ENCODE measurements at places on chromosomes 7 and 10. TPM values are rescaled to one million over a fixed set of nuclear protein-coding genes. Genes with fewer than 3 reads are reported as not detected.

The TRIM74 gene
- not detected for total RNA-seq

The PTF1A gene
- total RNA-seq: not detected

The ELMO1 gene
- total RNA-seq: 401 TPM

The VSIR gene
- total RNA-seq: 27.2 TPM

The PROSER2 gene
- total RNA-seq: 11.5 TPM

The GPNMB gene
- total RNA-seq: 63.8 TPM

The CYP2C19 gene
- total RNA-seq: not detected

The CLCN1 gene
- not detected for total RNA-seq

The ZCWPW1 gene
- 7.1 TPM for total RNA-seq

The PON1 gene
- not detected for total RNA-seq

The FXYD4 gene
- not detected for total RNA-seq

The GLI3 gene
- 10.1 TPM for total RNA-seq

The DHX32 gene
- 33.3 TPM for total RNA-seq

The TSPAN33 gene
- total RNA-seq: 20.4 TPM

The PCLO gene
- total RNA-seq: 28.3 TPM

The ZC3HAV1L gene
- total RNA-seq: 31.7 TPM

The SAMD9 gene
- 4.4 TPM for total RNA-seq

- H3K4me1 ChIP-seq: no peaks in the 10 kb centered on the region
- DNase-seq: no peak
- H3K27me3 ChIP-seq: no peaks in the 10 kb centered on the region
- no peaks in the 10 kb centered on the region for H3K36me3 ChIP-seq
Observed at GRCh38 chr7:77441046-77441445, 24.9 kb upstream of the GSAP start.

DNA sequence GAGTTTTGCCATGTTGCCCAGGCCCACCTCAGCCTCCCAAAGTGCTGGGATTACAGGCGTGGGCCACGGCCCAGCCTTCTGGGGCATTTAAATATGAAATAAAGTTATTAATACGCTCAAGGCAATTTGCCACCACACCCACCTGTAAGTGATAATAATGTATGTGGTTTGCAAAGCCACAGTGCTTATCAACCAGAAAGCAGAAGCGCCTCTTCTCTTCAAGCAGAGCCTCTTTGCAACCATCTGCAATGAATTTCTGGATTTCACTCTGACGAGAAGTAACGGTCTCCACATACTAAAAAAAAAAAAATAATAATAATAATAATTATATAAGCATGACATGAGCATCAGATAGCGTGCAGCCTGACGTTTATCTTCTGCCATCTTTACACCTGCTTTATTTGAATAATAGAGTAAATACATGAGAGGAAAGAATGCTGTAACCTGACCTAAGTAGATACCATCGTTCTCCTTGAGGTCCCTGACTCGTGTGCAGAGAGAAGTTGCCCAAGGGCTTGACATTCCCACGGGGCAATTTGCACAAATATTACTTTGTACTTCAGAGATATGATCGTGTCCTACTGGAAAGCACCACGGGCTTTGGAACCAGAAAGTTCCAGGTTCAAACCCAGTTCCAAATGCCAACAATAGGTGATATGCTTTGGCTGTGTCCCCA, 34.0 kb downstream of the BRI3 start:
- no peak for DNase-seq
- no peaks in the 10 kb centered on the region for H3K36me3 ChIP-seq
- H3K27ac ChIP-seq: no peak overlapping the region
- H3K4me3 ChIP-seq: no peak overlapping the region
- H3K27me3 ChIP-seq: no peaks in the 10 kb centered on the region
- no peaks in the 10 kb centered on the region for H3K4me1 ChIP-seq

GRCh38 chr10:107686095-107686494, 521.6 kb upstream of the SORCS1 start:
- no peak overlapping the region for H3K27ac ChIP-seq
- H3K4me3 ChIP-seq: no peak overlapping the region
- no peak for DNase-seq

DNA sequence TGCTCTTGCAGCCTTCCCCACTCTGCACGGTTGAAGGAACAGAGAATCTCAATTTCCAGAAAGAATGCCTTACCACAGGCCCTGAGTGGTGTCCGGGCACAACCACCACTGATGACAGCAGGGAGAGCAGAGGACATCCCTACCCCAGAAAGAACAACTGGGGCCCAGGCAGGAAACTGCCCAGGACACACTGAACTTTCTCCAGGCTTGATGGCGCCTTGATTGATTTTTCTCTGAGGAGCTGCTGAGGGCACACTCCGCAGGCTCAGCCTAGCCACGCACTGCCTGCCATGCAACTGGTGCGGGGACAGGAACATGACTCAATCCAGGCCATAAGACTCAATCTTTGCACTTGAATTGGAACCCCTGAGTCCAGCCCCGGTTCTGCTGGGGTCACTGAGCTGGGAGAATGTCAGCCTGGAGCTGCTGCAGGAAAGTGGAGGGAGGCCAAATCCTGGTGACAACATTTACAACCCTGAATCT, 5.9 kb downstream of the AKR1B1 start:
- H3K27me3 ChIP-seq: no peaks in the 10 kb centered on the region
- no peak overlapping the region for H3K4me3 ChIP-seq
- peak overlapping the region; percentile 8 for H3K27ac ChIP-seq
- peaks cover 22% of the 10 kb centered on the region for H3K36me3 ChIP-seq
- H3K4me1 ChIP-seq: no peaks in the 10 kb centered on the region
- peak; percentile 74 for DNase-seq

DNA sequence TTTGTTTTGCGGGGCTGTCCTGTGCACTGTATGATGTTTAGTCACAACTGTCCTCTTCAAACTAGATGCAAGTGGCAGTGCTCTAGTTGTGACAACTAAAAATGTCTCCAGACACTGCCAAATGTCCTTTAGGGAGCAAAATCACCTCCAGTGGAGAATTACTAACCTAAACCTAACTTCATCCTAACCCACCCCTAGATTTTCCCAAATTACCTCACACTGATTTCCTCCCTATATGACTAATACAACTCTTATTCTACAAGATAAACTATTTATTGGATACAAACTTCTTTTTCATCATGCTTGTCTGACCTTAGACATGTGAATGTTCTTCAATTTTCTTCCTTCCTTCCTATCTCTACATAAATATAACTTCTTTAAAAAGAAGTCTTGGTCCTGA, 26.4 kb downstream of the PNPLA8 start:
- no peaks in the 10 kb centered on the region for H3K27me3 ChIP-seq
- no peaks in the 10 kb centered on the region for H3K4me1 ChIP-seq
- no peak for DNase-seq
- H3K4me3 ChIP-seq: no peak overlapping the region
- no peak overlapping the region for H3K27ac ChIP-seq

- peak overlapping the region; percentile 83 for H3K27ac ChIP-seq
- H3K27me3 ChIP-seq: no peaks in the 10 kb centered on the region
- DNase-seq: peak; percentile 72
- H3K36me3 ChIP-seq: no peaks in the 10 kb centered on the region
Observed at GRCh38 chr7:75925717-75926435, 10.9 kb downstream of the POR start.

DNA sequence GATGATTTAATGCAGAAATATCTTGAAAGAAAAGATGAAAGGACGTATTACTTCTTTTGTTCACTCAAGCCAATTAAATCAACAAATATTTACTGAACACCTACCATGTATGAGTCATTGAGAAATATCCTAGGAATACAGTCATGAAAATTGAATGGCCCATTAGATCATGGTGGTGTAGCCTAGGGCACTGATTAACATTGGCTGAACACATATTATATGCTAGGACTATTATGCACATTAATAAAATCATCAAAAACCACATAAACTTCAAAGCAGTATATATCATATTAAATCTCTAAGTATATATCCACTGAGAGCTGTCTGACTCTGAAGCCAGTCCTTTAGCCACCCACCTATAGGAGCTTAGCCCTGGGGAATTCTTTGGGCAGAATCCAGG, 41.8 kb downstream of the FAM204A start:
- DNase-seq: no peak
- no peak overlapping the region for H3K27ac ChIP-seq
- H3K27me3 ChIP-seq: no peaks in the 10 kb centered on the region
- no peaks in the 10 kb centered on the region for H3K4me1 ChIP-seq
- no peak overlapping the region for H3K4me3 ChIP-seq

GRCh38 chr7:2926896-2927405, 82.8 kb upstream of the GNA12 start:
- H3K27me3 ChIP-seq: no peaks in the 10 kb centered on the region
- no peak overlapping the region for H3K4me3 ChIP-seq
- H3K36me3 ChIP-seq: no peaks in the 10 kb centered on the region
- DNase-seq: no peak

GRCh38 chr10:114131094-114131493, 42.9 kb downstream of the CCDC186 start:
- H3K27ac ChIP-seq: no peak overlapping the region
- no peaks in the 10 kb centered on the region for H3K4me1 ChIP-seq
- H3K36me3 ChIP-seq: peaks cover 57% of the 10 kb centered on the region
- no peaks in the 10 kb centered on the region for H3K27me3 ChIP-seq

- peak overlapping the region; percentile 91 for H3K27ac ChIP-seq
- DNase-seq: peak; percentile 75
- no peaks in the 10 kb centered on the region for H3K27me3 ChIP-seq
- peak overlapping the region; percentile 60 for H3K4me3 ChIP-seq
- peaks cover 39% of the 10 kb centered on the region for H3K4me1 ChIP-seq
- no peaks in the 10 kb centered on the region for H3K36me3 ChIP-seq
Observed at GRCh38 chr7:107563081-107563774, 492 bp downstream of the COG5 start.

- no peak overlapping the region for H3K4me3 ChIP-seq
- no peak for DNase-seq
- H3K27ac ChIP-seq: no peak overlapping the region
- no peaks in the 10 kb centered on the region for H3K27me3 ChIP-seq
Observed at GRCh38 chr7:28029051-28029450, 151.5 kb downstream of the JAZF1 start.

DNA sequence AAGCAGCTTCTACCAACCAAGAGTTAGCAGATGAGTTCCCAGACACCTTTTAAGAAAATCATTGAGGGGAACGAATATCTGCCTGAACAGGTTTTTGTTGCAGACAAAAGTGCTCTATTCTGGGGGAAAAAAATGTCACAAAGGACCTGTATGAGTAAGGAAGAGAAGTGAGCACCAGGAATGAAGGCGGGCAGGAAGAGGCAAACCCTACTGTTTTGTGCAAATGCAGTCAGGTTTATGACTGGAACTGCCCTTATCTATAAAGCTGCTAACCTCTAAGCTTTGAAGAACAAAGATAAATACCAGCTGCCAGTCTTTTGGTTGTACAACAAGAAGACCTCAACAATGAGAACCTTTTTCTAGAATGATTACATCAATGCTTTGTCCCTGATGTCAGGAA, 292.4 kb upstream of the SP4 start:
- H3K27me3 ChIP-seq: no peaks in the 10 kb centered on the region
- no peak for DNase-seq
- H3K27ac ChIP-seq: no peak overlapping the region
- no peak overlapping the region for H3K4me3 ChIP-seq

- no peak overlapping the region for H3K4me3 ChIP-seq
- no peak for DNase-seq
- H3K27ac ChIP-seq: no peak overlapping the region
- no peaks in the 10 kb centered on the region for H3K36me3 ChIP-seq
- H3K27me3 ChIP-seq: no peaks in the 10 kb centered on the region
Observed at GRCh38 chr10:110242511-110242910, 35.1 kb downstream of the MXI1 start.

- H3K27me3 ChIP-seq: no peaks in the 10 kb centered on the region
- no peaks in the 10 kb centered on the region for H3K4me1 ChIP-seq
- no peak overlapping the region for H3K4me3 ChIP-seq
- H3K36me3 ChIP-seq: no peaks in the 10 kb centered on the region
- H3K27ac ChIP-seq: no peak overlapping the region
Observed at GRCh38 chr10:43375401-43376020, 4.1 kb downstream of the FXYD4 start.

GRCh38 chr10:99630433-99630832, 10.2 kb upstream of the SLC25A28 start:
- no peaks in the 10 kb centered on the region for H3K4me1 ChIP-seq
- peak; percentile 3 for DNase-seq
- no peaks in the 10 kb centered on the region for H3K27me3 ChIP-seq

GRCh38 chr7:151732834-151733592, 143.9 kb downstream of the PRKAG2 start:
- H3K36me3 ChIP-seq: no peaks in the 10 kb centered on the region
- no peaks in the 10 kb centered on the region for H3K27me3 ChIP-seq
- H3K27ac ChIP-seq: no peak overlapping the region
- H3K4me3 ChIP-seq: no peak overlapping the region

DNA sequence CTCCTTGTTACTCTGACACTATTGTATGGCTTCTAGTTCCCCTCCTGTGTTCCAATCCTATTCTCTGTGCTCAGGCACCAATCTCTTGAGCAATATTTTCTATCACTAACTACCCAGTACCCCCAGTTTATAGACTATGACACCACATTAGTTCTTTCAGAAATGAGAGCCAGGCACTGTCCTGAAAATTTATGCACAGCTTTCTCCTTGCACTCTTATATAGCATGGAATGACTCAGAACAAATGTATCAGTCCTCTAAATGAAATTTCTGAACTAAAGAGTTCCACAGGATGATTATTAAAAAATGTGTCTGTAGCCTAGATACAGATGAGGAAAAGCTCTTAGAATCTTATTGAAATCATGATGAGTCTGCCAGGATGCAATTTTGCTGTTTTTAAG, 489.9 kb downstream of the XPNPEP1 start:
- H3K4me3 ChIP-seq: no peak overlapping the region
- H3K27ac ChIP-seq: no peak overlapping the region
- H3K27me3 ChIP-seq: no peaks in the 10 kb centered on the region
- no peak for DNase-seq
- H3K36me3 ChIP-seq: no peaks in the 10 kb centered on the region
- peaks cover 4% of the 10 kb centered on the region for H3K4me1 ChIP-seq

GRCh38 chr7:41656366-41656765, 46.5 kb downstream of the INHBA start:
- H3K36me3 ChIP-seq: no peaks in the 10 kb centered on the region
- no peak overlapping the region for H3K4me3 ChIP-seq
- H3K27me3 ChIP-seq: no peaks in the 10 kb centered on the region
- DNase-seq: no peak

DNA sequence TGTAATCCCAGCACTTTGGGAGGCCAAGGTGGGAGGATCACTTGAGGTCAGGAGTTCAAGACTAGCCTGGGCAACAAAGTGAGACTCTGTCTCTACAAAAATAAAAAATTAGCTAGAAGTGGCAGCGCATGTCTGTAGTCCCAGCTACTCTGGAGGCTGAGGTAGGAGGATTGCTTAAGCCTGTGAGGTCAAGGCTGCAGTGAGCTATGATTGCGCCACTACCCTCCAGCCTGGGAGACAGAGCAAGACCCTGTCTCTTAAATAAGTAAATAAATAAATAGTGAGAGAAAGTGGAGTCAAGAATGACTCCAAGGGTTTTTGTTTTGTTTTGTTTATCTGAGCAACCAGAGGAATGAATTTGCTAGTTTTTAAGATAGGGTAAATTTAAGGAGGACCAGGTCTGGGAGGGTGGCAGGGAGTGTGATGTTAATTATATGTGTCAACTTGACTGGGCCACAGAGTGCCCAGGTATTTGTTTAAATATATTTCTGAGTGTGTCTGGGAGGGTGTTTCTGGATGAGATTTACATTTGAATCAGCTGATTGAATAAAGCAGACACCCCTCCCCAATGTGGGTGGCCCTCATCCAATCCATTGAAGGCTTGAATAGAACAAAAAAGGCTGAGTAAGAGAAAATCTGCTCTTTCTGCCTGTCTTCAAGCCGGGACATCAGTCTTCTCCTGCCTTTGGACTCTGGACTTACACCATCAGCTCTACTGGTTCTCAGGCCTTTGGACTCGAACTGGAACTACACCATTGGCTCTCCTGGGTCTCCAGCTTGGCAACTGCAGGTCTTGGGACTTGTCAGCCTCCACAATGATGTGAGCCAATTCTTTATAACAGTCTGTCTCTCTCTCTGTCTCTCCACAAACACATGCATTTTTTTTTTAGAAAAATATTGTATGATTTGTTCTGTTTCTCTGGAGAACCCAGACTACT, 23.5 kb downstream of the IMPDH1 start:
- H3K36me3 ChIP-seq: no peaks in the 10 kb centered on the region
- no peaks in the 10 kb centered on the region for H3K27me3 ChIP-seq
- no peak for DNase-seq
- H3K4me3 ChIP-seq: no peak overlapping the region
